Activated T-helper 1 cell treated with Interleukin-2 at 50 U/mL for 16 hours (primary cell): ENCODE measurements at places on chromosomes 13 and 19.
A peak's percentile ranks its signal among the peaks of the same experiment; 100 is the strongest.

GRCh38 chr19:48469289-48469881 is at the start of gene CYTH2:
TSS of gene CYTH2 (plus strand) at chr19:48469369. CDS start at chr19:48469508, 139 bp downstream.
- peak; percentile 65 for DNase-seq

- DNase-seq: no peak
These were observed 152.2 kb upstream of the UBL3 start for GRCh38 chr13:30002577-30002976.

GRCh38 chr19:46481223-46481848 is 10.0 kb upstream of the PNMA8A start:
- DNase-seq: no peak

GRCh38 chr19:55278391-55279135 is 1.3 kb downstream of the HSPBP1 start:
- DNase-seq: no peak

DNA sequence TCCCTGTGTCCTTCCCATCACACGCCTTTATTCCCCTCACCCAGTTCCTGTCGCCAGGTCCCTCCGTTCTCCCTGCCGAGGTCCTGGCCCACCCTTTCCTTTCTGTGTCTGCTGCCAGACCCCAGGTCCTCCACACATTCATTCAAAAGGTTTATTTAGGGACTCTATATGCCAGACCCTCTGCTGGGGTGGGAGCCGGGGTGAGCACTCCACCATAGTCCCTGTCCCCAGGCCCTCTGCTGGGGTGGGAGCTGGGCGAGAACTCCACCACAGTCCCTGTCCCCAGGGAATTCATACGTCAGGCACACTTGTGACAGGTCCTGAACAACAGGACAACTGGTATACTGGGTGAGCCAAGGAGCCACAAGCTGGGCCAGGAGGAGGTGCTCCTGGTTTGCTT is 34.4 kb upstream of the TUBGCP3 start:
- DNase-seq: no peak

- DNase-seq: no peak
These were observed 4.9 kb downstream of the MBNL2 start for GRCh38 chr13:97226788-97227627.

- no peak for DNase-seq
These were observed 1021.1 kb downstream of the EFNB2 start for GRCh38 chr13:105514401-105514800.

GRCh38 chr19:16022251-16022650 is 54.0 kb upstream of the TPM4 start:
- DNase-seq: no peak

- no peak for DNase-seq
These were observed 2.9 kb upstream of the RCBTB2 start for GRCh38 chr13:48535766-48536165.

DNA sequence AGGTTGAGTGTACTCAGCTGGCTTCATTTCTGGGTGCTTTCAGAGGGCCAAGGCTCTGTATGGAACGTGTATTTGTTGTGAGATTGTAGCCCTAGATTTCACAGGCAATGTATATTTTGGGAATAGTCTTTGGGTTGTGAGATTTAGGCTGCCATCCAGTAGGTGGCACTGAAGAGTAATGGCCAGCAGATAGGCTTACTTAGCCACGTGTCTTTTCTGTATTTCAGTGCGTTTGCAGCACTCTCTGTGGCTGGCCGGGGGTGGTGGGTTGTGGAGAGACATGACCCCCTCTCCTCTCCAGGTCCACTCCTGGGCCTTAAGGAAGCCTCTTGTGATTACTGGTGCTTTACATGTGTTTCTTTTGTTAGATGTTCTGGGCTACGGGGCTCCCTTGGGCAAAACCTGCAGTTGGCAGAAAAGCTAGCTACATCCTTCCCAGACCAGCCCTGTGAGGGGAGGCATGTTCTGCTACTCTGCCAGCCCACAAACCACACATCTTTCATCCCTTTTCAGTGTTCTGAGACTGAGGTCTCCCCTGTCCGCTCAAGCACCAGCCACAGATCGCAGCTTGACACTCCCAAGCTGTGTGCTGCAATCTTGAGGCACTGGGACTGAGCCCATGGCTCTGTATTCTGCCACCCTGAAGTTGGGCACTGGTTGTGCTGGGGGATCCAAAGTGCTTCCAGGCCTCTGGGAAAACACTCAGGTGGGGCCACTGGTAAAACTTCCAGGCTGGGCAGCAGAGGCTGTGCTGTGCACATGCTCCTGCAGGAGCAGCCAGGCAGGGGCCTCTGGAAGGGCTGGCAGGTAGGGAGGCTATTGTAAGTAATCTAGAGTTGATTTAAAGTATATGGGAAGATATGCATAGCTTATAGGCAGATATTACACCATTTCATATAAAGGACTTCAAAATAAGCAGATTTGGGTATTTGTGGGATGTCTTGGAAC is 1096.8 kb upstream of the PCDH20 start:
- no peak for DNase-seq

DNA sequence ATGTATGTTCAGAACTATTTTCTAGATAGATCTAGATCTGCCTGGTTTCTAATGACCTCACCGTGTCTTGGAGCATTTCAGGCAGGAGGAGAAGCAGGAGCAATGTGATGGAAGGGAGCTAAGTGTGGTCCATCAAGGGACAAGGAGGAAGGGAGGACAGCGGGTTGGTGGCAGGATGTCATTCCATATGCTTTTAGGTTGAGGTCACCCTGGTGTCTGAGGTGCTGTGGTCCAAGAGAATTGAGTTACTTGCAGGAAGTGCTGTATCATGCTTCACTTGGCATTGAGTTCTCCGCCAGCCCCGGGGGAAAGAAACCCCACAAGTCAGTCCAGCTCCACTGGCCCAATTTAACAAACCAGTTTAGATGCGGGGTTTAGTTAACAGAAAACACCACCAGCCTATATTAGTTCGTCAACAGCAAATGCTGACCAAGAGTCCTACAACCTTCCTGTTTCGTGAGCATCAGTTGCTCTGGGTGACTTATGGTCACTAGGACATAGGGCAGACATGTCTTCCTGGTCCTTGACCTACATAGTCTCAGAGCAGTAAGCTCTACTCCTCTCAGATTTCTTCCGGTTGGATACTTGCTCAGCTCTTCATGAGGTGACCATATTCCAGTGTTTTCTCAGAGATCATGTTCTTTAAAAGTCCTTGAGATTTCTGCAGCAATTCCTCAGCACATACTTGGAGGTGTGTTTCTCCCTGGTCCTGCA is 79.4 kb downstream of the MBNL2 start:
- no peak for DNase-seq

GRCh38 chr19:34171539-34171876 is 796 bp upstream of the LSM14A start:
- peak; percentile 2 for DNase-seq
